ENCODE measurements at places on chromosomes 12 and 14.
A peak's percentile ranks its signal among the peaks of the same experiment; 100 is the strongest.

DNA sequence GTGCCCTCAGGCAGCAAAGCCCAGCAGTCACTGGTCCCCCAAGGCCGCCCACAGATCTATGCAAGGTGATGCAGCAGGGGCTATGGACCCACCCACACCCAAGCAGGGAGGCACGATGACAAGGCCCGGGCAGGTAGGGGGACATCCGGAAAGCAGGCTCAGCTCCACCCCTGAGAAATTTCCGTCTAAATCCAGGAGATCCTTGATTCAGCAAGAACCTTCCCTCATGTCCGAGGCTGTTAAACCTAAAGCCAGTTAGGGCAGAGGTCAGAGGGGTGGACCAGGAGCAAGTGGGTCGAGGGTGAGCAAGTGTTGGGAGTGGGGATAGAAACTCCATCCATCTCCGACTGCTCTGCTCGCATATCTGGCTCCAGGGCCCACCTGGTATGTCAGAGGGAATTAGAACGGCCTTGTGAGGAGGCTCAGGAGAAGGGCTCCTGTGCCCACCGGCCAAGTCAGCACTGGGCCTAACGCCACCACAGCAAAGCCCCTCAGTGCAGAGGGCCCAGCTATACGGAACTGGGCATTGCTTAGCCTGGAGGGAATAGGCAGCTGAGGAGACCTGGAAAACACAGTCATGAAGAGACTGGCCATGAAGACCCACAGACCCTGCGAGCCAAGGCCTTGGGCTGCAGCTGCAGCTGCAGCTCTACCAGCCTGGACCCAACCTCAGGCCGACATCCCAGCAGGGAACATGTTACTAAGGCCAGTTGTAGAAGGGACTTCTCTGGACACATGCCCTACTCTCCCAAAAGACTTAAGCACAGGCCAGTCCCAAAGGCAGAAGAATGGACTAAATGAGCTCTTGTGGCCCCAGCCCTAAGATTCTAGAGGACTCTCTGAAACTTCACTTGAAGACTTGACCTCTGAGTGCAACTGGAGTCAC, 34.3 kb downstream of the DAD1 start:
- DNase-seq, result no peak

GRCh38 chr12:98754095-98754494, 109.0 kb downstream of the APAF1 start:
- DNase-seq, result no peak

DNA sequence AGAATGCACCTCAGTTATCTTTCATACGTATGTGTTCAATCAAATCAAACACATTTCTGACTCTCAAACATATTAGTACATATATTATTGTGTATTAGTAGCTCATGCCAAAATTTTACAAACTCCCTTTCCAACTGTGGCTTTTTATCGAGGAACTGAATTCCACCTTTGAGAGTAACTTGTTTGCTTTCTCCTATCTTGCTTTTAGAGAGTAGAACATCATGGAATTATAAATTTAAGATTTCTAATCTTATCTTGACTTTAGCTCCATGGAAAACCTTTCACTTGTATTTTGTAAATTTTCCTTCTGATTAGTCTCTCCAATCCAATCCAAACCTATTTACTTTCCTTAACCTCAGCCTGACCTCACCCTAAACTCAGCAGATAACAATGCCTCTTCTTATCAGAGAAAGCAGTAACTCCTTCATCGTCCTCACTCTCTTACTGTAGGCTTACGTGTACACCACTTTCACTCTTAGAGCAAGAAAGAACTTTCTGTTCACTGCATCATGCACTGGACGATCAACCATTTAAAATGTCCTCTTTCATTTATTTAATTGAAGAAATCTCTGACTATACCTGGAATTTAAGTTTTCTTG, 164.5 kb downstream of the TMTC3 start:
- DNase-seq, result no peak

DNA sequence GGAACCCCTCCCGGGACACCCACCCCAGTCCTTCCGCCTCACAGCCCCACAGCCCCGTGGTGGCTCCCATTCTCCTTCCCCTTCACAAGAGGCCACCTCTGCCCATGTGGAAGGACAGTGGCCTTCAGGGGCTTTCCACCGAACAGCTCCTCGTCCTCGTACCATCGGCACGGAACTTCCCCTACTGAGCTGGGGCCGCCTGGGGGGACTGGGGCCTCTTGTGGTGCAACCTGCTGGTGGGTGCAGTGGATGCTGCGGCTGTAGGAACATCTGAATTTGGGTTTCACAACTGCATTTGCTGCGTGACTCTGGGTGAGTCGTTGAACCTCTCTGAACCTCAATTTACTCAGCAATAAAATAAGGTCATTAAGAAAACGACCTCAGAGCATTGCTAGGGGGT, 50.9 kb downstream of the RFLNA start:
- no peak for DNase-seq

DNA sequence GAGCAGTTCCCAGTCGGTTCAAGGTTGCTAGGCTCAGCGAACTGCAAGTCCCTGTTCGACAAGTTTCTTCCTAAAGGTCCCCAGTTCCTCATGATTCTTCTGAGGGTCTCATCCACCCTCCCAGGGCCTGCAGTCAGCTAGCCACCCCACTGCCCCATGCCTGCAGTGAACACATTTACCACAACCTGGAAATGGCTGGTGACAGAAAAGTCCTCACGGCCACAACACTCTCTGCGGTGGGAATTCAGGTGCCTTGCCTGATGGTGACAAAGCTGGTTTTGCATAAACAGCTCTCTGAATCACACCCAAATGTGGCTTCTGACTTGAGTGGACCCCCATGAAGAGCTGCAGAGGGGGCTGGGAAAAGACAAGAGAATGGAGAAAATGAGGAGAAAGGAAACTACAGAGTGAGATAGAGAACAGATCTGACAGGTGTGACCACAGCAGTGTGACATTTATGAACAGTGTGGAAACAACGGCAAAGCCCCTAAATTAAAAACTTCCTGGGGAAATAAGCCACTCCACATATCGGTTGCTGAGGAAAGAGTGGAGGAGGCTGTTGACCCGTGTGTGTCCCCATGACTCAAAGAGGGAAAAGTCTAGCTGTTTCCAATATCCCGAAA, 1.3 kb upstream of the CD27 start:
- no peak for DNase-seq

DNA sequence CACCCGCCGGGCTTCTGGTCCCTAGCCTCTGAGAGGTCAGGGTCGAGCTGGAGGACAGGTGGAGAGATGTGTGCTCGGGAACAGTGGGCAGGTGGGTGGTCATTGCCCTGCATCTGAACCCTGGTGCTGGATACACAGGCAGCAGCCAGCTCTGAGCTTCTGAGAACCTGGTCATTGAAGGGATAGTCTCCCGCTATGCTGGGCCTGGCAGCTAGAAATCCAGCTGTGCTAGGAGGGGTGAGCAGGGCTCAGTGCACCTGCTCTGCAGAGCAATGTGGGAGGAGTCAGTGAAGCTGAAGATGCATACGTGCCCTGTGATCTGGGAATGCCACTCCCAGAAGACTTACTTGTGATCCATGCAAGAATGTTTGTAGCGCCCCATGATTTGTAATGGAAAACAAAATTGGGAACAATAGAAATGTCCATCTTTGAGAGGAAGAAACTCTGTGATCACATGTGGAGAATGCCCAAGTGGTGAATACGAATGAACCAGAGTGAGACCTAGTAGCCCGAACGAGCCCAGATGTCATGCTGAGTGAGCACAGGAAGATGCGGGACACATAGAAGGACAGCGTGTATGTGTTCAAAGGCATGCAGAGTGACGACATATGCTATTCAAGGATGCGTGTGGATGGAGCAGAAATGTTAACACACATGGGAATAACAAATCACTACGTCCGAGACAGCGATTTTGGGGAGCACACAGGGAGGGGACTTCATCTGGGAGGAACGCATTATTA, 63.4 kb downstream of the AACS start:
- no peak for DNase-seq

- no peak for DNase-seq
Measured at GRCh38 chr12:43912859-43913258, 77.0 kb downstream of the TMEM117 start.

- peak; percentile 76 for DNase-seq
Measured at GRCh38 chr12:106138633-106139421, at the start of gene NUAK1. Gene NUAK1 (minus strand): TSS chr12:106138954. CDS start chr12:106138653, 301 bp downstream.

GRCh38 chr12:104929368-104929767, 28.7 kb downstream of the SLC41A2 start:
- DNase-seq, result no peak

DNA sequence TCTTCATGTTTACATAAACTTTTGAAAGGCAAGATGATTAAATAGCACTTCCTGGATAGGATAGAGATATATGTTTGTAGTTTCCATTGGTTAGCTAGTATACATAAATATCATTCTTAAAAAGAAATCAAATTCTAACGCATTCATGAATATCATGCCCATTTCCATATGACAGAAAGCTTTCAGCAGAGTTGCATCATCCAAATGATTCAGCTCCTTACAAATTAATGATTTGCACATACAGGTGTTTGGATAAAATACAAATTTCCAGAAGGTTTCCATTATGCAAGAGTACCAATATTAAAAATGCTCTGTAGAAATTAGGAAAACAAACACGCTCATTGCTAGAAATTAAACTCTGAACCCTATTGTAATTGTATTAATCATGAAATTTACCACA, 264.4 kb downstream of the FOXG1 start:
- DNase-seq, result no peak

DNA sequence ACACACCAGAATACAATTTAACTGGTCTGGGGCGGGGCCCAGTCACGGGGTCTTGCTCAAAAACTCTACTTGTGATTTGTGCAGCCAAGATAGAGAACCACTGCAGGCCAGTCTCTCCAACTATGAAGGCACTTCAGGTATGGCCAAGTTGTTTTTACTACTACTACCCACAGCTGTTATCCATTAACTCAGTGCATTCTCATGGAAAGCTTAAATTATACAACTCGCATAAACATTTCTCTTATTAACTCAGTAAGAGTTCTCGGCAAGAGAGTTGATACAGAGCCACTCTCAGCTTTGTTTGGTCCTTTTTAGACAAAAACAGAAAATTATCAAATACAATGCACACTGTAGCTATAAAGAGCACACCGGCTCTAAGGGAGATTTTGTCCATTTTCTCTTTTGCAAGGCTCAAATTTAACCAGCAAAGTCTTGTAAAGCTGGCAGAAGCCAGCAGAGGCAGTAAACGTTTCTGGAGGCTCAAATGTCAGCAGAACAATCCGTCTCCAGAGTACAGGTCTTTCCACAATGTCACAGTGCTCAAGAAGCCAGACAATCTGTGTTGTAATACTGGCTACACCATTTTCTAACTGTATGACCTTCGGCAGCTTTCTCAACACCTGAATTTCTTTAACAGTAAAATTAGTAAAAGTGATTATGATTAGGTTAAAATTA, 85.9 kb downstream of the PTGER2 start:
- DNase-seq, result no peak

DNA sequence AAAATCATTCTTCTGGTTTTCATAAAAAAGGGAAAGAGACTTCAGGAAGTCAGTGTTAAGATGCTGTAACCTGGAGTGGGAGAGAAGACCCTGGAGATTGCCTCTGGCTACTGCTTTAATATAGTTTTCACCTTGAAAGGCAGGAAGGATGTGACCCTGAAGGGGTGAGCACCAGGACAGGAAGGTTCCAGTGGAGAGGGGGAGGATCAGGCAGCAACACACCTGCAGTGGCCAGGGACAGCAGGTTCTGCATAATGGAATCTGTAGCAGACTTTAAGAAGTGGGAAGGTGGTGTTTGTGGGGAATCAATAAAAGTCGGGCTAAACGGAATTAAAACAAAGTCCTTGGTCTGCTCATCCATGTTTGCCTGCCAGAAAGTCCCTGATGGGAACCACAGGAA, 6.3 kb upstream of the HEATR5A start:
- no peak for DNase-seq

DNA sequence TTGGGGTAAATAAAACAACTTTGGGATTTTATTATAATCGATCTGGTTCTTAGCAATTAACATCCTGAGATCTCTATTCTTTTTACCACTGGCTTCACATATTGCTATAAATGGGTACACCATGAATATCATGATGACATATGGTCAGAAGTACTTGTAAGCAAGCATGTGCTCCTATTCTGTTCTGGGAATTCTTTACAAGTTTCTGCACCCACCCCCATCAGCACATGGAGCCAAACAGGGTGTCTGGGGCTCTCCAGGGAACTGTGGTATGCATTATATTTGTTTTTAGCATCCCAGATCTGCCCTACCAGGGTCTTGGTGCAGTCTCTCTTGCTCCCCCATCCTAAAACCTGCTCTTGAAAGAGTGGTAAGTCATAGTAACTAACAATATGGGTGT, 31.3 kb downstream of the DMAC2L start:
- DNase-seq, result no peak

GRCh38 chr12:101931498-101932326, 54.3 kb downstream of the DRAM1 start:
- no peak for DNase-seq

DNA sequence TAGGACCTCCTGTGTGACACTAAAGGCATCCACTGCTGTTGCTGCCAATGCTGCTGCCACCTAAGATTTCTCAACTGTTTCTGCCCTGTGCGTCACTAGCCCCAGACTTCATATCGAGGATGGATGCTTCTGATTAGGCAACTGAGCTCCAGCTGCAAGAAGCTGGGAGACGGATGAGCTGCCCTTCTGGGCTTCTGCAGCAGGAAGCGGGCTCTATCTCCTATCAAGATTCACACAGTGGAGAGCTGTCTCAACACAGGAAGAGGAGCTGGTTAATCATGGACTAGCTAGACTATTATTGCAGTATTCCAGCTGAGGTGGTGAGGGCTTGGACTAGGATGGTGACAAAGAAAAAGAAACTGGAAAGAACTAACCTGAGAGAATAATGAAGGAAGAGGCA, 59.2 kb upstream of the PELI2 start:
- no peak for DNase-seq

DNA sequence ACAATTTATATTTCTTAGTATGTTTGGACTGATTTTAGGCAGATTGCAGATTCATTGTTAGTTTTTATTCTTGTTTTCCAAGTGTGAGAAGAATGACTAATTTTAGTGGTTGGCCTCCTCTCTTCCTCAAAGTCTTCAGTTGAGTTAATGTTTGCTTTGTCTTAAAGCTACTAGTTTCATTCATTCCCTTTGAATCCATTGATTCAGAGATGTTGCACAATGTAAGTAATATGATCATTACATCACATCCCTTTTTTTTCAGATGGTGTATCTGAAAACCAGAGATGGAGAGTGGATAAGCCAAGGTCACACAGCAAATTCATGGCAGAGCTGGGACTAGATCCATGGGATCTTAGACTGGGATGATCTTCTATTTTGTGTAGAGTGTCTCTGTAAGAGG, 577.5 kb downstream of the BCL11B start:
- no peak for DNase-seq

DNA sequence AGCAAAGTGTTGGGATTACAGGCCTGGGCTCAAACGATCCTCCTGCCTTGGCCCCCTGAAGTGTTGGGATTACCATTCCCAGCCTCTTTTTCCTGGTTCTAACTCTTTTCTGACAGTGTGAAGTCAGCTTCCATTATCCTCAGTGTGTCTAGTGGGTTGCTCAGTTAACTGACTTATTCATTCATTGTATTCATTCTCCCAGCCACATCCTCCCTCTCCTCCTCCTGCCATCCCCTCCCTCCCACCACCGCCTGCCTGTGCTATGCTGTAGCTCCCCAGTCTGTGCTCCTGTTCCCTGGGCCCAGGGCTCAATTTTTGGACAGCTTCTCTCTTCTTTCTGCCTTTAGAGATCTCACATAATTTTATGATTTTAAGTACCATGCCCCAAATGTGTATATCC, 19.4 kb downstream of the ATP6V0A2 start:
- DNase-seq, result no peak

GRCh38 chr14:72594099-72594901, 299.6 kb downstream of the DPF3 start:
- no peak for DNase-seq

GRCh38 chr14:61103541-61104339, 122.7 kb downstream of the SLC38A6 start:
- DNase-seq, result no peak
